ENCODE measurements at places on chromosomes 4 and X.

- DNase-seq, result no peak
Measured at GRCh38 chr4:83852085-83852451, 316.2 kb downstream of the GPAT3 start.

DNA sequence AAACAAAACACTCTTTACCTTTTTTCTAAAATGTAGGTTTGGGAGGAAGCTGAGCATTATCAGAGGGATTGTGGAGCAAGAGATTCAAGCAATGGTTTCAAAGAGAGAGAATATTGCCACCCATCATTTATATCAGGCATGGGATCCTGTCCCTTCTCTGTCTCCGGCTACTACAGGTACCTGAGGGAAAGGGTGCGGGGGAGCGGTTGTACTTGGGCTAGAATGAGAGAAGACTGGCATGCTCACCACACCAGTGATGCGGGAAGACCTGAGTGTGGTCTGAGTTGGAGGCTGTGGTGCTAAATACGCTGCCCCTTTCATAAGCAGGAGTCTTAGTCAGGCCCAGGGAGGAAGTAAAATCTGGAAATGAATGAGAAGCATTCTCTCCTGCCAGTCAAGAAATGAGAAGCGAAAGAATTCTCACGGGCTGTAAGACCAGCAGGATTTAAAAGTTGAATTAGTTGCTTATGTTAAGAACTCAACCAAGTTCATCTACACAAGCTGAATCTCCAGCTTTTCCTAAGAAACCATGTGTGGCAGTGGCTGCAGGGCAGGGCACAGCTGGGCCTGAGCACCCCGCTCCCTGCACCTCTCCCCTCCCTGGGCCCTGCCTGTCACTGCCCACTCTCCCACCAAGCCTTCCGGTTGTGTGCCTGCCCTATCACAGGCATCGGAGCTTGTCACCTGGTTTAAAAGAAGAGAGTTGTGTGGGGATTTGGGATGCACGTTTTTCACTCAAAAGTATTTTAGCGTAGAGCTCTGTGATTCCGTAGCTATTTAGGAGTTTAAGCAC, 24.8 kb upstream of the MSANTD1 start:
- DNase-seq, result no peak

DNA sequence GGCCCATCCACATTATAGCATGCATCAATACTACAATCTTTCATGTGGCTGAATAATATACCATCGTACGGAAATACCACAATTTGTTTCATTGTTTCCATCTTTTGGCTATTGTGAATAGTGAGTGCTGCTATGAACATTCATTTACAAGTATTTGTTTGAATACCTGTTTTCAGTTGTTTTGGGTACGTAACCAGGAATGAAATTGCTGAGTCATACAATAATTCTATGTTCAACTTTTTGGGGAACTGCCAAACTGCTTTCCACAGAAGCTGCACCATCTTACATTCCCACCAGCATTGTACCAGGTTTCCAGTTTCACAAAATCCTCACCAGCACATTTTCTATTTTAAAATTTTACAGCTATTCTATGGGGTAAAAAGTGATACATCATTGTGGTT, 28.5 kb upstream of the MANBA start:
- DNase-seq, result peak; percentile 19

DNA sequence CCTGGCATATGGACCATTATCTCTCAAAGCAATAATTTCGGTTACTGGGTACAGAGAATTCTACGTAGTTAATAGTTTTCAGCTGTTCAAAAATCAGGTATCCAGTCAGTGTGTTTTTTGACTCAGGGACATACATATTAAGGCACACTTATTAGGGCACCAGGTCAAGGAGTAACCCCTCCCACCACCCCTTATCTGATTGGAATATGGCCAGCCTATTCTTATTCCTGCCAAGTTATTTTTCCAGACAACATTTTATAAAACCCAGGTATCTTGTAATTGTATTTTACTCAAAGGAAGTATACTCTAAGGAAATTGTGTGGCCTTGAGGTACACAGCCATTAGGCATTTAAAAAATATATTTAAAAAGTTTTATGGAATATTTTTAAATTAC, 4.3 kb downstream of the ZFX start:
- no peak for DNase-seq

DNA sequence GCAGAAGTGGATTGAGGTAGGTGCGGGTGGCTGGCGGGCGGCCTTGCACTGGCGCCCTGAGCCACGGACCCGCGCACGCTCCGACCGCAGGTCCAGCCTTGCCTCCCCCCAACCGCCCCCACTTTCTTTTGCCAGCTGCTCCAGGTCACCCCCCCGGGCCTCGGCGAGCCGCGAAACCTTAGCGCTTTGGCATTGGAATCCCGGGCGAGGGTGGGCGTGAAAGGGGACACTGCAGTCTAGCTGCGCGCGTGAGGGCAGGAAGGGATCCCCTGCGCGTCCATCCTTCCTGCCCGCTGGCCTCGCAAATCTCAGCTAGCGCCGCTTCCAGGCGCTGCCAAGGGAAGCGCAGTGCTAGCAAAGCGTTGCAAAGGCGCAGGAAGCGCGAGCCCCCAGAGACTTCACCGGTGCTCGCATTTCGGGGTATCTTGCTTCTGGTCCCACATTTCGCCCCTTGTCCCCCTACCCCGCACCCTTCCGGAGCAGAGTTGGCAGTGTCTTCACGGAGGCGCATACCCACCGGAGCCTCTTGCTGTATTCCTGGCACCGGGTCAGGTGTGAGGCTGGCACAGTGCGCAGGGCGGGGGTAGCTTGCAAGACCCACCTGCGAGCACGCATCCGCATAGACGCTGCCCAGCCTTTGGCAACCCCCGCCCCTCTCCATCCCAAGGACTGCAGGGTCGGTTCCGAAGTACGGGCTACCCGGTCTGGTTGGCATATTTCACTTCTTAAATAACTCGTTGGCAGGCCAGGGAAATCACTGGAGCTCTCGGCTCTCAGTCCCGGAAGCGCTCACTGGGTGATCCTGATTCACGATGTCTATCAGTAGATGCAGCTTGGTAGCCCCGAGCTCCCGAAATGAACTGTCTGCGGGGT, 104.4 kb downstream of the UCHL1 start:
- DNase-seq, result peak; percentile 41

DNA sequence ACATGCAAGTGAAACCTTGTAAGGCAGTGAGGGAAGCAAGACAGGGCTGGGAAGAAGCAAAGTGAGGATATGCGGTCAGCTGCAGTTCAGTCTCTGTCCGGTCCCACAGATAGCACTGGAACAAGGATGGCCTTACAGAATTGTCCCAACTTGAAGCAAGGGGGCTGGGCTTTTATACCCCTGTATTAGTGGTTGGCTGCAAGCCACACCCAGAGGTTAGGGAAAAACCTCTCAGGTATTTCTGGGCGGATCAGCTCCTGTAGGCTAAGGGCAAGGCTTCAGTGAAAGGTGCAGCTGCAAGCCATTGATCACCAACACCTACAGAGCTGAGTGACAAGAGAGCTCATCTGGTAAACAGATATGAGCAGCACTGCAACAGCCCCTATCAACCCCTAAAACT, 89.0 kb downstream of the KDR start:
- DNase-seq, result no peak

DNA sequence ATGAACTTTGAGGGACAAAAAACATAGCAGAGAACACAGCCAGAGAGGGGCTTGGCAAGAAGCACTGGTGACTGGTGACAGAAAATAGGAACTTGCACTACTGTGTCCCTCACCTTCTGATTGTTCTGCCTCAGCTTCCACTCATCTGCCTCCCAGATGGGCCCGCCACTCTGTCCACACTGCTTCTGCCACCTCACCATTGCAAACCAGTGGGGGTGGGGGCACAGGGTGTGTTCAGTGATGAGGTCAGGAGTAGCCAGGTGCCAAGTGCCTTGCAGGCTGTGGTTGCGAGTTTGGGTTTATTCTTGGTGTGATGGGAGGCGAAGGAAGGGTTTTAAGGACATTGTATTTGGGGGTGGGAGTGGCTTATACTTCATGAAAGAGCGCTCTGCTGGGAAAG, 9.1 kb upstream of the UBA1 start:
- DNase-seq, result no peak

DNA sequence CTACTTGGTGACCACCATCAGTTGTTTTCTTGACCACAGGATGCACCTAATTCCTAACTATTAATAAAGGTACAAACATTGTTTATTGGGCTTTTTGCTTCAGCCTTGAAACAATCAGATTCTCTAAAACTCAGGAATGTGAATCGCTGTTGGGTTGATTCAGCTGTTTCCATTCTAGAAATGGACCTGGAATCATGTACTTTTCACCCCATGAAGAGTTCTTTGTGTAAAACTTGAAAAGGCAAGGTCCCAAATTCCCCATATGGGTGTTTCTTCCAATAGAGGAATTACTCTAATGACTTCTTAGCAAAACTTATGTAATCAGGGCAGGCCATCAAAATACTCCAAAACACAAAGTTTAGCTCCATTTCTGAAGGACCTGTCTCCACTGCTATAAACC, 7.4 kb downstream of the AFAP1 start:
- no peak for DNase-seq

DNA sequence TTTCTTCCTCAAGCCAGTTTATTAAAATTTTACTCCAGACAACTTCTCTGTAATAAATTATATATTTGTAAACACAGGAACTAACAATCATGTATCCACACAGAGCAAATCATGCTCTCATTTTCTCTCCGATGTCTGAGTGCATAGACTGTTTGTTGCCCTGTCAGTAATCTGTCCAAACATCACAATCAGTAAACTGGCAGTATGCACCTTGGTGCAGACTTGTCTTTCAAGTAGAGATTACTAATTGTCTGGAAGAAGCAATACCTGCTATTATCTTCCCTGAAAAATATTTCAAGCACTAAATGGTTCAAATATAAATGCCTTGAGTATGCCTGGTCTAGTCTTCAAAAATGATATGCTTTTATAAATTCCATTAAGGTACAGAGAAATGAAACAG, 1260.9 kb downstream of the C4orf33 start:
- no peak for DNase-seq

GRCh38 chr4:38752372-38752940, 30.3 kb downstream of the TLR10 start:
- DNase-seq, result no peak

GRCh38 chr4:168678751-168679366, 182.0 kb downstream of the PALLD start:
- DNase-seq, result no peak

GRCh38 chr4:18213576-18214198, 192.1 kb upstream of the LCORL start:
- DNase-seq, result no peak

GRCh38 chr4:48346594-48346993, 5.3 kb downstream of the SLAIN2 start:
- no peak for DNase-seq

DNA sequence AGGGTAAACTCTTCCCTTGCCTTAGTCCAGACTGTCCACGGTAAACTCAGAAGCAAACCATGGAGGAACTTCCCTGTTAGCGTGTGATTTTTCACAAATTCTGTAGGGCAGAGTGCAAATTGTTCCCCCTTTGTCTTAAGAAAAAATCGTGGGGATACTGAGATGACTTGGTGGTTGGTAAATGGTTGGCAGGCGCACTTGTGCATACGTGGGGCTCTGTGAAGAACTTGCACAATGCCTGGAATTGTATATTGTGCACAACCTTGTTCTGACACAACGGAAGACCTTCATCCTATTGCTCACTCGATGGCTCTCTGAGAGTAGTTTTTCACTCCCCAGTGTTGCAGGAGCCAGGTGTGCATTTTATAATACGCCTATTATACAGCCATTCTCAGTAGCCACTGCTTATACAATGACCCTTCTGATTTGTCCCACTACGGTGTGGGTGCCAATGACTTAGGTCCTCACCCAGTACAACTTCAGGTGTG, 150.0 kb downstream of the SPRY1 start:
- no peak for DNase-seq

DNA sequence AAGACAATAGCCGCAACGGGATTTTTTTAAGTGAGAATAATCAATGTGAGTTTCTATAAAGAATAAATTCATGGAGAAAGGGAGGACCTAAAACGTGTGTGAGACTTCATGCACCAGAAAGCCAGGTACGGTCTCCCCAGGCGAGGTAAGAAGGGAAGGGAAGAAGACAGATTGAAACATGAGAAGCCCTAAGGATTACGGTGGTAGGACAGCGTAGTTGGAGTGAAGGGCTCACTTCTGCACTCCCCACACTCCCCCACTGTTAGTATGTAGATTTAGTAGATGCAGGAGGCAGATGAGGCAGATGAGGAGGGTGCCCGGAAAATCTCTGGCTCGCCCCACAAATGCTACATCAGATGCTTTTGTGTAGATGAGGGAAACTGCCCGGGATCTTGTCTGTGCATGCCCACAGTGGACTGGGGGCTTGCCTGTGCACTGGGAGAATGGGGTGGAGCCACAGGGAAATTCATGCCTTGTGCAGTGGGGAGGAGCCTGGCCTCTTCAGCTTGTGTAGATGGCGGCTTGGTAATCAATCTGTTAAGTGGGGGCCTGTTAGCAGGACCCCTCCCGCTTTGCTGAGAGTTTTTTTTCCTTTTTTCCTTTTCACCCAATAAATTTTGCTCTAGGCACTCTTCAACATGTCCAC, 1544.5 kb upstream of the TENM3 start:
- DNase-seq, result no peak

- no peak for DNase-seq
Measured at GRCh38 chr4:182413550-182413949, 170.3 kb downstream of the TENM3 start.

DNA sequence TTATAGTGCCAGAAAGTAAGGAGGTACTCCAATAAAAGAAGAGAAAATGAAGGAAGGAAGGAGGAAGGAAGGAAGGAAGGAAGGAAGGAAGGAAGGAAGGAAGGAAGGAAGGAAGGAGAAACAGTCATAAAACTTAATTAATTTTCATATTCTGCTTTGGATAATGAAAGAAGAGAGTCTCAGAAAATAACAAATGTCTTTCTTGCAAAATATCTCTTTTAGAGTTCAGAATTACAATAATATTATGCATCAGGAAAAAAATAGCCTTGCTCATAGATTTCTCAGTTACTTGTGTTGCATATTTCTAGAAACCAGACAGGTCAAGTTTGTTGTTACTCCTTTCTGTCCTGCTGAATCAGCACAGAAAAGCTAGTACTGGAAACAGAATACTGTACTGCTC, 130.1 kb upstream of the DKK2 start:
- no peak for DNase-seq

DNA sequence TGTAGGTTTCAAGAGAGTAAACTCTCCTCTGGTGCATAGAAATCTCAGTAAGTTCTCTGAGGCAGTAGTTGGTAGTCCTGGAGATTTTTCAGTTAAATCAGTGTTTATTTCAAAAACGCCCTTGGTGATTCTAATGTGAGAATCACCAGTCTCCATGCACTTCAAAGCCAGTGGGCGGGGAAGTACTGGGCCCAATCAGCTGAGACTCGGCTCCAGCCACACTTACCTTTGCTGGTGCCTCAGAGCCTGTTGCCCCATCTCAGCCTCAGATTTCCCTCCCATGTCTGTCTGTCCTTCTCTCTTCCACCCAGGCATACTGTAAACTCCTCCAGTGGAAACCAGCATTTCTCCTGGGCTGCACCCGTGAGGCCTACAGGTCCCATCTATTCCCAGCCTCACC, 7.4 kb upstream of the MGST2 start:
- no peak for DNase-seq
